Activated CD8-positive, alpha-beta memory T cell treated with anti-CD3 and anti-CD28 coated beads, Interleukin-2, amount 10 ng/mL, durations not matched to agents 7 days and 5 days (primary cell): ENCODE measurements at places on chromosomes 3 and 15. TPM values are rescaled to one million over a fixed set of nuclear protein-coding genes. Genes with fewer than 3 reads are reported as not detected.

GRCh38 chr3:43996379-43997301 lies 245.0 kb upstream of the TOPAZ1 start:
- H3K27me3 ChIP-seq: peaks cover 86% of the 10 kb centered on the region
- peaks cover 5% of the 10 kb centered on the region for H3K36me3 ChIP-seq
- H3K4me1 ChIP-seq: peaks cover 38% of the 10 kb centered on the region
- peak overlapping the region; percentile 57 for H3K4me3 ChIP-seq

DNA sequence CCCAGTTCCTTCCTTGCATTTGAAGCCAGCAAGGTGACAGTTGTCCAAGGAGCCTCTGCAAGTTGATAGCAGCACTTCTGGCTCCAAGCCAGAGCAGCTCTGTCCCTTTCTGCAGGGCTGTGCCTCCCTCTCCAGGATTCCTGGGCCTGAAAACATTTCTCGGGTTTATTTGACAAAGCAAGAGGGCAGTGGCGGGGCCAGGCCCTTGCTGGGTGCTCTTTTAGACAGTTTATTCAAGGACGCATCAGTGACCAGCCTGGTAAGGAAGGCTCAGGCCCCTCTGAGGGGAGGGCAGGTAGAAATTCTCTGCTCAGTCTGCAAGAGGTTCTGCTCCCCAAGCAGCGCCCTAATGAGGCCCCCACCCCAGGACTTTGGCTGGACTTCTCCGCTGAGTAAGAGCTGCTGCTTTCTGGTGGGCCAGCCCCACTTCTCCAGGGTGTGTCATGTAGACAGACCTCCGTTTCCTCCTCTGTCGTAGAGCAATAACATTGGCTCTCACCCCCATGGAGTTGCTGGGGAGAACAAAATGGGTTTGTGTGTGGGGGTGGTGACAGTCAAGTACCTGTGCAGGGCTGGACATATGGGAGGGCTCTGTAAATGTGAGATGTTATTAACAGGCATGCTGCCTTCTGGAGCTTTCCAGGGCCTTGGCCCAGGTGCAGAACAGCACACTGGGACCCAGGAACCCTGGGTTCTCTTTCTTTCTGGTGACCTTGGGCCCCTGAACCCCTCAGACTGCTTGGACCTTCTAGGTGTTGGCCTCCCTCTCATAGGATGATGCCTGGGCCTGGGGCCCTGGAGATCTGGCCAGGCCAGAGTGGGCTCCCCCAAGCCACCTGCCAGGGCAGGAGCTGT lies 146.2 kb upstream of the TLE3 start:
- no peak overlapping the region for H3K27ac ChIP-seq
- peaks cover 12% of the 10 kb centered on the region for H3K27me3 ChIP-seq
- peaks cover 60% of the 10 kb centered on the region for H3K4me1 ChIP-seq
- DNase-seq: no peak
- no peaks in the 10 kb centered on the region for H3K36me3 ChIP-seq

- no peaks in the 10 kb centered on the region for H3K36me3 ChIP-seq
- no peaks in the 10 kb centered on the region for H3K27me3 ChIP-seq
- H3K4me3 ChIP-seq: no peak overlapping the region
- no peak for DNase-seq
- no peaks in the 10 kb centered on the region for H3K4me1 ChIP-seq
Measured at GRCh38 chr3:114441386-114441785, 147.6 kb downstream of the TIGIT start.

GRCh38 chr15:85622221-85622831 lies 172.4 kb downstream of the KLHL25 start:
- no peak overlapping the region for H3K27ac ChIP-seq
- H3K27me3 ChIP-seq: no peaks in the 10 kb centered on the region
- H3K4me3 ChIP-seq: no peak overlapping the region
- peaks cover 32% of the 10 kb centered on the region for H3K36me3 ChIP-seq

- H3K36me3 ChIP-seq: peaks cover 54% of the 10 kb centered on the region
- no peaks in the 10 kb centered on the region for H3K4me1 ChIP-seq
Measured at GRCh38 chr3:14664170-14664569, 10.8 kb upstream of the C3orf20 start.

GRCh38 chr15:23734862-23735261 lies 47.8 kb upstream of the NDN start:
- H3K4me3 ChIP-seq: no peak overlapping the region
- H3K27ac ChIP-seq: no peak overlapping the region
- no peaks in the 10 kb centered on the region for H3K36me3 ChIP-seq
- H3K27me3 ChIP-seq: no peaks in the 10 kb centered on the region

DNA sequence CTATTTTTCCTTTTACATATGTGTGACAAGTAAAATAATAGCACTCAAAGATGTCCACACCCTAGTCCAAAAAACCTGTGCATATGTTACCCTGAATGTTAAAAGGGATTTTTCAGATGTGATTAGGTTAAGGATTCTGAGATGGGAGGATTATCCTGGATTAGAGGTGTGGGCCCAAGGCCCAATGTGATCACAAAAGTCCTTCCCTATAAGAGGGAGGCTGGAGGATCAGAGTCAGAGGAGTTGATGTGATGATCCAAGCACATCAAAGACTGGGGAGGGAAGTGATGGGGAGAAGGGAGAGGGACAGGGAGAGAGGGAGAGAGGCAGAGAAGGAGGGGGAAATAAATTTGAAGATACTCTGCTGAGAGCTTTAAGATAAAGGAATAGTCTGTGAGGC lies 512.6 kb downstream of the PLOD2 start:
- no peaks in the 10 kb centered on the region for H3K4me1 ChIP-seq
- no peak for DNase-seq
- H3K4me3 ChIP-seq: no peak overlapping the region

DNA sequence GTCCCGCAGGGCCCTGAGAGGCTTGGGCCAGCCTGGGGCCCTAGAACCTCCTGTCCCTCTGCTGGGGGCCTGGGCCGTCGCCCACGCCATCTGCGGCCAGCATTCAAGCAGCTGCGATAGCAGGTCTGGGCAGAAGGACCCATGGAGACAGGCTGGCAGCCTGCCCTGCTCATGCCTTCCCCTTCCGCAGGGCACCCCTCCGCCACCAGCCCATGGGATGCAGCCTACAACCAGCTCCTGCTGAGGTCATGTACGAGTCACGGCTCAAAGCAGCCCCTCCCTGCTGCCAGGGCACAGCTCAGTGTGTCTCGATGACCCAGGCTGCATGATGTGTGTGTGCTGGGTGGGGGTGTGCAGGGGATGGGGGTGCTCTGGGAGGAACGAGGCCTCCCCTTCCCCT lies 27.8 kb downstream of the DUSP7 start:
- DNase-seq: no peak
- no peaks in the 10 kb centered on the region for H3K4me1 ChIP-seq
- H3K36me3 ChIP-seq: no peaks in the 10 kb centered on the region

DNA sequence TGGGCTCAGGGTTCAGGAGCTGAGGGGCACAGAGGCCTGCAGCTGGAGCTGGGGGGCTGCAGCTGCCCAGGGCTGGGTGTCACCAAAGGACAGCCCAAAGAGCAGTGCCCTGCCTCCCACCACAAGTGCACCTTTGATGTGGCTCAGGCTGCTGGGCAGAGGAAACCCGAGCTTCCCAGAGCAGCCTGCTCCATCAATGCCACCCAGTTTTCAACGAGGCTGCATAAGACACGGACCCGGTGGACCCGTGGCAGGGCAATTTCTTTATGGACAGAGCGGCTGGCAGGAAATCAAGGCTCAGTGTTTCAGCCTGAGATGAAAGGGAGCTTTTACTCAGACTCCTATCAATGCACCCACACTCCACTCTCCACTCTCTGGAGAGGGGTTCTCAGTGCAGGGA lies 18.7 kb downstream of the SEMA5B start:
- H3K4me1 ChIP-seq: no peaks in the 10 kb centered on the region
- no peak overlapping the region for H3K4me3 ChIP-seq
- no peak overlapping the region for H3K27ac ChIP-seq
- H3K36me3 ChIP-seq: no peaks in the 10 kb centered on the region

DNA sequence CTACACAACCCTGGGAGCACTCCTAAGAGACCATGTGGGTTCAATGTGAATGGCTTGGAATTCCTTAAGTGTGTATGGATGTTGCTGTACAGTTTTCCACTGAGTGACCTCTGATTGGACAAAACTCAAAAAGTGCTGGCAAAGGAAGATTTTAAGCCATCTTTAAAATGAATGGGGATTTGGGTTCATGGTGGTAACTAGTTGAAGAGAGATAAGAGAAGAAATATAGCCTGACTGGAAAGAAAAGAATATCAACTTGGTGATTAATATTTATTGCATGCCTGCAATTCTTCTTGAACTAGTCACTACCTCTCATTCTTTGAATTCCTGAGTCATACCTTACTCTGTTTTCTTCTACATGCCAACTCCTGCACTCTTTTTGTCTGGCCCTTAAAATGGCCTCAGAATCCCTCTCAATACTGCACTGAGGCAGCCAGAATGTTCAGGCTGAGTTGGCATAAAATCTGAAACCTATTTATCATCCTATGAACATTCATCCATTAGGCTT lies 124.7 kb downstream of the RPL22L1 start:
- no peak for DNase-seq
- H3K4me3 ChIP-seq: no peak overlapping the region
- H3K27me3 ChIP-seq: peaks cover 35% of the 10 kb centered on the region
- no peaks in the 10 kb centered on the region for H3K4me1 ChIP-seq
- H3K27ac ChIP-seq: no peak overlapping the region
- H3K36me3 ChIP-seq: no peaks in the 10 kb centered on the region

GRCh38 chr15:83913034-83913632 lies 259.2 kb downstream of the ADAMTSL3 start:
- H3K36me3 ChIP-seq: no peaks in the 10 kb centered on the region
- H3K4me3 ChIP-seq: no peak overlapping the region
- peaks cover 10% of the 10 kb centered on the region for H3K27me3 ChIP-seq
- DNase-seq: no peak

- H3K27me3 ChIP-seq: no peaks in the 10 kb centered on the region
- H3K4me1 ChIP-seq: no peaks in the 10 kb centered on the region
- no peak overlapping the region for H3K27ac ChIP-seq
- DNase-seq: no peak
- no peaks in the 10 kb centered on the region for H3K36me3 ChIP-seq
Measured at GRCh38 chr3:31002730-31003129, 108.3 kb upstream of the GADL1 start.

GRCh38 chr15:48802257-48802656 lies 8.6 kb downstream of the CEP152 start:
- peaks cover 32% of the 10 kb centered on the region for H3K36me3 ChIP-seq
- no peak overlapping the region for H3K27ac ChIP-seq
- no peak overlapping the region for H3K4me3 ChIP-seq
- peaks cover 56% of the 10 kb centered on the region for H3K4me1 ChIP-seq
- no peak for DNase-seq

GRCh38 chr3:38949994-38950393 lies 101.8 kb downstream of the SCN11A start:
- H3K27ac ChIP-seq: no peak overlapping the region
- H3K36me3 ChIP-seq: no peaks in the 10 kb centered on the region
- peaks cover 5% of the 10 kb centered on the region for H3K27me3 ChIP-seq
- no peak for DNase-seq
- H3K4me3 ChIP-seq: no peak overlapping the region

DNA sequence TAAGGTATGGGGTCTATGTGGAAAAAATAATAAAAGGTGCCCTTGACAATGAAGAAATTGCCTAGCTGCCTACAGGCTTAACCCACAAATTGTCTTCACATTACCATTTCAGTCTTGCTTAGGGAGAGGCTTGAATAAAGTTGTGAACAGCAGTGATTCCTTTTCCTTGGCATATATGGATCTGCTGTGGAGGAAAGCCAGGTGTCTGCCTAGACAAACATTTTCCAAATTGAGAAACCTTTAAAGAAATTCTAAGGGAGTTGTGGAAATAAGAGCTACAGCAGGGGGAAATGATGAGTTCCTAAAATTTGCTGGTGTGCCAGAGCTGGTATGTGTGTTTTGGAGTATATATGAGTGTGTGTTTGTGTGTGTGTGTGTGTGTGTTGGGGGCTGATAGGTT lies 452.1 kb downstream of the NTRK3 start:
- no peaks in the 10 kb centered on the region for H3K36me3 ChIP-seq
- no peaks in the 10 kb centered on the region for H3K4me1 ChIP-seq
- no peak for DNase-seq
- no peak overlapping the region for H3K4me3 ChIP-seq

DNA sequence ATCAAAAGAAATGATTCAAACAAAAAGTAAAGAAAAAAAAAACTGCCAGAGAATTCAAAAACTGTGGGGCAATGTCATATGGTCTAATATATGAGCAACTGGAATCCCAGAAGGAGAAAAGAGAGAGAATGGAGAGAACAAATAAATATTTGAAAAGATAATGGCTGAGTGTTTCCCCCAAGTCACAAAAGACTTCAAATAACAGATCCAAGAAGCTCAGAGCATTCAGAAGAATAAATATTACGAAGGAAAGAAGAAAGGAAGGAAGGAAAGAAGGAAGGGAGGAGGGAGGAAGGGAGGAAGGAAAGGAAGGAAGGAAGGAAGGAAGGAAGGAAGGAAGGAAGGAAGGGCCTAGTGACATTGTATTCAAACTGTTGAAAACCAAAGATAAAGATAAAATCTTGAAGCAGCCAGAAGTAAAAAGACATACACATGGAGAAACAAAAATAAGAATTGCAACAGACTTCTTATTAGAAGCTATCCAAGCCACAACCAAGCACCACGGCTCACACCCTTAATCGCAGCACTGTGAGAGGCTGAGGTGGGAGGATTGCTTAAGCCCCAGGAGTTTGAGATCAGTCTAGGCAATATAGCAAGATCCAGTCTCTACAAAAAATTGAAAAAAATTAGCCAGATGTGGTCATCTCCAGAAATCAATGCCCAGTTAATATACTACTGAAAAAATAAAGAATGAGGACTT lies 118.9 kb upstream of the IGSF10 start:
- H3K4me1 ChIP-seq: no peaks in the 10 kb centered on the region
- H3K4me3 ChIP-seq: no peak overlapping the region
- no peaks in the 10 kb centered on the region for H3K36me3 ChIP-seq
- no peak for DNase-seq
- H3K27me3 ChIP-seq: no peaks in the 10 kb centered on the region

DNA sequence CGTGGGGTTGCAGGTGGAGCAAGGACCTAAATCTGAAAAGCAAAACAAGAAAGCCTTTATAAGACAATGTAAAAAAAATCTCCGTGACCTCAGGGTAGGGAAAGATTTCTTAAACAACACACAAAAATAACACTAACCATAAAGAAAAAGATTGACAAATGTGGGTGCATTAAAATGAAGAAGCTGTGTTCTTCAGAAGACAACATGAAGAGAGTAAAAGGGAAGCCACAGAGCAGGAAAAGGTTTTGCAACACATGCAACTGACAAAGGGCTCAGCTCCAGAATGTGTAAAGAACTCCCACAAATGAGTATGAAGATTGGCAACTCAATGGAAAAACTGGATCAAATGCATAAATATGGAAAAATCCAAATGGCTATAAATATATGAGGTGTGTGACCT lies 74.2 kb downstream of the MAGEF1 start:
- no peaks in the 10 kb centered on the region for H3K36me3 ChIP-seq
- peaks cover 10% of the 10 kb centered on the region for H3K27me3 ChIP-seq
- no peak overlapping the region for H3K4me3 ChIP-seq
- H3K4me1 ChIP-seq: peaks cover 3% of the 10 kb centered on the region
- DNase-seq: no peak

GRCh38 chr3:129382366-129382765 lies 46.1 kb downstream of the EFCAB12 start:
- no peaks in the 10 kb centered on the region for H3K4me1 ChIP-seq
- no peaks in the 10 kb centered on the region for H3K27me3 ChIP-seq
- H3K4me3 ChIP-seq: no peak overlapping the region
- H3K36me3 ChIP-seq: peaks cover 6% of the 10 kb centered on the region
- H3K27ac ChIP-seq: no peak overlapping the region
- DNase-seq: no peak

Gene IL17RE
- 1.9 TPM for total RNA-seq

Gene SNTN
- not detected for total RNA-seq

Gene SUCNR1
- total RNA-seq: not detected

Gene CCR1
- 55.6 TPM for total RNA-seq

Gene ITIH1
- total RNA-seq: not detected

Gene ZNF770
- total RNA-seq: 28.7 TPM

Gene C3orf85
- total RNA-seq: not detected

Gene CHRNA5
- 2.3 TPM for total RNA-seq

Gene MYZAP
- not detected for total RNA-seq

Gene ADAMTS7
- total RNA-seq: 0.18 TPM
